OCI-M1 (cell line): ENCODE measurements at places on chromosomes 11 and 22.

DNA sequence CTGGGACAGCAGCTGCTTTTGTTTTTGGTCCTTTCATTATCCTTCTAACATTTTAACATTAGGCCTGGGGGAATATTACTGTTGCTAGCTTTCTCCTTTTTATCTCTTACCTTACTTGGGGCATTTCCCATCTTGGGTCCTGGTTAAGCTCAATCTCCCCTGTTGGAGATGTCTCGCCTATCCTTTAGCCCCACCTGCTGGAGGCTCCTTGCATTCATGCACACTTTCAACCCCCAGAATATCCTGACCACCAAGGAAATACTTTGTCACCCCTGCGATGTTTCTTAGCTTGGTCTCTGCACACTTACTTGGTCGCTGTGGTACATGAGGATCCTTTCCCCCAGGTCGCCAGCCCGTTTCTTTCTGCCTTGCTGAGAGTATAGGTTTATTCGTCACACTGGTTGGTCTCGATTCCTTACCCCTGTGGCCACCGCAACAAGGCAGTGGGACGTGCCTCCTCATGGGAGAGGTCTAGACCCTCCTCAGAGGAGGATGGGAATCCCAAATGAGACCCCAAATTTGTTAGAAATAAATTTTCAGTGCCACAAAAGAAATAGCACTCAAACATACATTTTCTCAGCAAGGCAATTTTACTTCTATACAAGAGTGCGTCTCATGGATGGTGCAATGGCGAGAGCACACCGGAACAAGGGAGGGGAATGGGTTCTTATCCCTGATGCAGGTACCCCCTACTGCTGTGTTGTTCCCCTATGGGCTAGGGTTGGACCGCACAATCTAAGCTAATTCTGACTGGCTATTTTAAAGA lies 5.4 kb upstream of the TXN2 start:
- DNase-seq: peak; percentile 66

GRCh38 chr11:100445231-100445735 lies 241.8 kb upstream of the ARHGAP42 start:
- DNase-seq: no peak

- no peak for DNase-seq
These were observed 71.3 kb downstream of the TSPAN18 start for GRCh38 chr11:44797886-44798606.

GRCh38 chr11:3958281-3958680 lies 102.8 kb downstream of the STIM1 start:
- DNase-seq: no peak

DNA sequence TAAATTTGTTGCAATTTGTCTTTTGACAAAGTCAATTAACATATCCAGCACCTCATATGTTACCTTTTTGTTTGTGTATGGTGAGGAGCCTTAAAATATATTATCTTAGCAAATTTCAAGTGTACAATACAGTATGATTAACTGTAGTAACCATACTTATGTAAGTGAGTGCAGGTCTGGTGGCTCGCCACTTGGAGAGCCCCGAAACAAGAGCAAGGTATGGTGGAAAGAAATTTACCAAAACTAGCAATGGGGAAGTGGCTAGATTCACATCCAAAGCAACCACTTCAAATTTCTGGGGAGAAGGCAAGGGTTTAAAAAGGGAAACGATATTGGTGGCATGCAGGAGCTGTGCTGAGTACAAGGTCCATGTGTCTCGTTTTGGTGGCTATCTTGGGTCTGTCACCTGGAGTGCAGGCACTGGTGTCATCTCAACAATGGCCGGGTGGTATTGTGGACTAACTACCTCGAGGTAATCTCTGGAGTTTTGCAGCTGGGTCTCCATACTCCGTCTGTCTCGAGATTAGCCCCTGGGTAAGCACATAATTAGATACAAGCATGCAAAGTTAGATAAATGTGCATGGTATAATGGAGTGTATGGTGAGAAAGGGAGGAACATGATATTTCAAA lies 8.2 kb upstream of the FNBP4 start:
- no peak for DNase-seq

DNA sequence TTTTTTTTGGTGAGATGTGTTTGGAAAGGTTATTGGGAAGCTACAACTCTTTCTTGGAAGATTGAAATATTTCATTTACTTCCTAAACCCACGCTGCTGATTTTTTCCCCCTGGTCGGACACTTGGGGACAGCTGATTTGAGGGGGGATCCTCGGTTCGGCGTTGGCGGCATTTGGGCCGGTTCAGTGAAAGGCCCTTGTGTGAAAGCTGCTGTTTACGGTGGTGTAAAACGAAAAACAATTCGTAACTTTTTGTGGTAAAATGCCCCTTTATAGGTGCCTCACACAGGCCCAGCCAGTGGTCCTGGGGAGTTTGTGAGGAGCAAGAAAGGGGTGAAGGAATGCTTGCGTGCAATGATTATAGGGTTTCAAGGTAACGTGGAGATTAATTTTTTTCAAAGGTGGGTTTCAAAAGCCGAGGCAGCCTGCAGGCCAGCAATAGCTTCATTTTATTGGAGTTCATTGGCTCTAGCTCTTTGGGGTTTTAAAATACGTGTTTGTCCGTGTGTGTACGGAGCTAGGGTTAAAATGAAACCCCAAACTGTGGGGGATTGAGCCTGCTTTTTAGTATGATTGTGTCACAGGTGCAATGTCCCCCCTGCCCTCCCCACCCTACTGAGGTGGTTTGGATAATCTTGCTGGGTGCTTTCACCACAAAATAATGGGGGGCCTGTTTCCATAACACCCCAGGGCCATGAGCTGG lies 77.2 kb upstream of the PPARA start:
- DNase-seq: peak; percentile 61

DNA sequence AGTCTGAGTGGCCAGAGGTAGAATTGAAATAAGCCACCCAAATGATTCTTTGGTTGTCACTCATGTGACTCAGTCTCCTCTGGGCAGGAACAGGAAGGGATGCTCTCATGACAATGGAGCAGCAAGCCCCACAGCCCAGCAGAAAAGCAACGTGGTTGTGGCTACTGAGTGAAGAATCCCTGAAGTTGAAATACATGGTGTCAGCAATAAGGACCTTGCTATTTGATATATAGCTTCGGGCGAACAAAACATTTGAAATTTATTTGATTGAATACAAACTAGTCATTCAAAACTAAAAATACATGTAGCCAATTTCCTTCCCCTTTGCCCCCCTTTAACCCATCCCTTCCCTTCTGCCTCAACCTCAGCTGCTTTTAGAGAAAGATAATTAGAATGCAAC lies 14.5 kb upstream of the DTX4 start:
- no peak for DNase-seq

- DNase-seq: no peak
These were observed 13.4 kb downstream of the NFAM1 start for GRCh38 chr22:42418811-42419242.

GRCh38 chr11:61626580-61627380 lies 45.9 kb upstream of the SYT7 start:
- DNase-seq: no peak

DNA sequence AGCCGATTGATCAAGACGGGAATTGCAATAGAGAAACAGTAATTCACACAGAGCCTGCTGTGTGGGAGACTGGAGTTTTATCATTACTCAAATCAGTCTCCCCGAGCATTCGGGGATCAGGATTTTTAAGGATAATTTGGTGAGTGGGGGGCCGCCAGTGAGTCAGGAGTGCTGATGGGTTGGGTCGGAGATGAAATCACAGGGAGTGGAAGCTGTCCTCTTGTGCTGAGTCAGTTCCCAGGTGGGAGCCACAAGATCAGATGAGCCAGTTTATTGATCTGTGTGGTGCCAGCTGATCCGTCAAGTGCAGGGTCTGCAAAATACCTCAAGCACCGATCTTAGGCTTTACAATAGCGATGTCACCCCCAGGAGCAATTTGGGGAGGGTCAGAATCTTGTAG lies 15.5 kb downstream of the MTFP1 start:
- no peak for DNase-seq

- no peak for DNase-seq
These were observed 4.2 kb upstream of the OR52J3 start for GRCh38 chr11:5042091-5042490.

DNA sequence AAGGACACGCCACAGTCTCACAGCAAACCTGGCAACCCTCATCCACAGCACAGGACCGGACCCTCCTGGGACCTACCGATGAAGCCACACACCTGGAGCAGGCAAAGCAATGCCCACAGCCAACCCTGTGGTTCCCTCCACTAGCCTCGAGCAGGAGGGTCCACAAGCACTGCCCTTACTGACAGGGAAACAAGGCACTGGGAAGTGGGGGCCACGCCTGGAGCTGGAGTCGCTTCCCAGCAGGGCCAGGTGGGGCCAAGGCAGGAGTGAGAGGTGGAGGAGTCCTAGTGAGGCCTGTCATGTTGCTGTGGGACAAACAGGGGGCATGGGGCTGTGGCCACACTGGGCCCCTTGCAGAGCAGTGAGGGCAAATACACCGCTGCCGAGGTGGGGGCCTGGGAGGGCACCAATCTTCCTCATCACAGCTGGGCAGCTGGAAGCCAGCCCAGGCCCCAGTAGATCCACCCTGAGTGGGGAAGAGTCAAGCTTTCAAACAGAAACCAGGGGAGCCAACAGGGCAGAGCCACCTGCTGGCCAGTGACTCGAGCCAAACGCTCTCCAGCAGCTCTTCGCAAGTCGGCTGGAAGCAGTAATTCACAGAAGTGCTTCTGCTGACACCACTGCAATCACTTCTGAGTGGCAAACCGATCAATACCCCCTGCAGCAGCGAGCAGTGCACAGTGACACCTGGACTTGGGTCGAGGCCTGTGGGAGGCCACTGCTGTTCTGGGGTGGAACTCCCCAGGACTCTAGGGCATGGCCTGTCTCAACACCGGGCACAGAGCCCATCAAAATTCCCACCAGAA lies 13.7 kb downstream of the SULT4A1 start:
- DNase-seq: peak; percentile 16

GRCh38 chr22:39938509-39939111 lies 21.6 kb upstream of the TMA7B start:
- DNase-seq: no peak

DNA sequence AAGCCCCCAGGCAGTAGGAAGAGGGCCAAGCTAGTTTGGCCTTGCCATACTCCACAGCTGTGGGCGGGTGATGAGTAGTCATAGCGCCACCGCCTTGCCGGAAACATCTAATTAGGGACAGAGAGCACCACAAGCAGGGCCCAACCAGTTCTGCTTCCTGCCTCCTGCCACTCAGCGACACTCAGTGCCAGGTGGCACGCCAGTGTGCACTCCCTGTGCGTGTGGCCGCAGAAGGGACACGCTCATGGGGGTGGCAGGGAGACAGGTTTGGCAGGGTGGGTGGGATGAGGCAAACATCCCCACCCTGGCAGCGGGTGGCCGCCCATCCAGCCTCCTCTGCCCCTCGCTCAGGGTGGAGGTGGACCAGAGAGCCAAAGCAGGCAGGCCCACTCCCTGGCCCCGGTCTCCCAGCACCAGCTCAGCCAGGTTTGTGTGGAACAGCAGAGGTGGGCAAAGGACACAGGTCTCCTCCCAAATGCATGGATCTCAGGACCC lies 4.9 kb downstream of the OVOL1 start:
- no peak for DNase-seq

DNA sequence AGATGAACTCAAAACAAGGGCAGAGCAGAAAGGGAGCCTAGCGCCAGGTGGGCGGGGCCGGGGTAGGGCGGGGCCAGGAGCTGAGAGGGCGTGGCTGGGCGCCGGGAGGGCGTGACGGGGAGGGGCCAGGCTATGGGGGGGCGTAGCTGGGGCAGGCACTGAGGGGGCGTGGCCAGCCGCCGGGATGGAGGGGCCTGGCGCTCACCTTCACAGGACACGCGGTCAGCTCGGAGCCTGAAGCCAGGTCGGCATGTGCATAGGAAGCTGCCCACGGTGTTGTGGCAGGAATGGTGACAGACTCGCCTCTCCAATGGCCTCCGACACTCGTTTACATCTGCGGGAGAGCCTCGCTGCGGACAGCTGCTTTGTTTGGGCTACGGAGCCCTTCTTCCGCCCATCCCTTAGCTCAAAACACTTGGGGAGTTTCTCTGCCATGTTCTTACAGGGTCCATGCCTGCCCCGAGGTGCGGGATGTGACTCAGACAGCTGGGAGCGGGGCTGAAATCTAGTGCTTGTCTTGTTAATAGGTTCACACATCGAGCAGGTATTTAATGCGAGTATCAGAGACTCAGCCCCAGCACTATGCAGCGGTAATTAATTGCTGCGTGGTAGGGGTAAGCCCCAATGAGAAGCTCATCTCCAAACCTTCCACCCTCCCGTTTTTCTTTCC lies 13.4 kb downstream of the VWCE start:
- peak; percentile 23 for DNase-seq

DNA sequence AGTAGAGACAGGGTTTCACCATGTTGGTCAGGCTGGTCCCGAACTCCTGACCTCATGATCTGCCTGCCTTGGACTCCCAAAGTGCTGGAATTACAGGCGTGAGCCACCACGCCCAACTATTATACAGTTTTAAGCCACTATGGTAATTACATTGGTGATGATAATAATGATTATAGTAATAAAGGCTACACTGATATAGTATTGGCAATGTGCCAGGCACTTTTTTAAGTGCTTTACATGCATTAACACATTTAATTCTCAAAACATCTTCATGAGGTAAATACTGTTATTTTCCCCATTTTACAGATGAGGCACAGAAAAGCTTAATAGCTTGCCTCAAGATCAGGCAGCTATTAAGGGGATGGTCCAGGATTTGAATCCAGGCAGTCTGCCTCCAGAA lies 222.5 kb downstream of the SOX6 start:
- no peak for DNase-seq

DNA sequence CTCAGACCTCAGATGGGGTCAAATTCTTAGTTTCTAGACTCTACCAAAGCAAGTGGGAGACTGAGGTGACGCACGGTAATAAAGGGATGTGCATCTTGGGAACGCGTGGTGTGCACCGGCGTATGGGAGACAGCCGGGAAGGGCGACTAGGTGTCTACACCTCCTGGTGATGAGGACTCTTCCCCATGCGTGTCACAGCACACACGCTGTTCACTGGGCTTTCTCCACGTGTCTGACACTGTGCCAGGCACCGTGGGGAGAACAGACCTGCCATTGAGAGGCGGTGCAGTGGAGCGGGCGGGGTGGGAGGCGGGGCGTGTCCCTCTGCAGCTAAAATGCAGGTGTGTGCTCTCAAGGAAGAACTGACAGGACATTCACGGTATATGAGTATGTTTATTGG lies 5.3 kb downstream of the FXYD6 start:
- no peak for DNase-seq

DNA sequence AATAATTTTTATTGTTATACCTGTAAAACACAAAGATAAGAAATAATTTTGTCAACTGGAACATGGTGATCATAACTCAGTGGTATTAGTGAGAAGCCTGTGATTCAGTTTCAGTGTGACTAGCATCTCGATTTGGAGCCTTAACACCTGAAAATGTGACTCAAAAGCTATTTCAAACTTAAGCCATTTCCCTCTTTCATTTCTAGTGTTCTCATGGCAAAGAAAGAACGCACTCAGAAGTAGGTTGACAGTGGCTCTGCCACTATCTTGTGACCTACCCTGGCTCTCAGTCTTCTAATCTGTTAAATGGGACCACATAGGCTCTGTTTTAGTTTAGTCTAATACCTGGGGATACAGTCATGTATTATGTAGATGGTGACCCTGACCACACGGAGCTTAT lies 62.7 kb downstream of the ISX start:
- no peak for DNase-seq

- DNase-seq: no peak
These were observed 539.2 kb downstream of the NTM start for GRCh38 chr11:131909426-131910177.
